ENCODE measurements at places on chromosomes 5 and 9.

GRCh38 chr5:54902791-54903473 lies 82.5 kb downstream of the ESM1 start:
- no peak for DNase-seq

GRCh38 chr9:77803423-77803822 lies 155.3 kb upstream of the GNA14 start:
- DNase-seq, result no peak

DNA sequence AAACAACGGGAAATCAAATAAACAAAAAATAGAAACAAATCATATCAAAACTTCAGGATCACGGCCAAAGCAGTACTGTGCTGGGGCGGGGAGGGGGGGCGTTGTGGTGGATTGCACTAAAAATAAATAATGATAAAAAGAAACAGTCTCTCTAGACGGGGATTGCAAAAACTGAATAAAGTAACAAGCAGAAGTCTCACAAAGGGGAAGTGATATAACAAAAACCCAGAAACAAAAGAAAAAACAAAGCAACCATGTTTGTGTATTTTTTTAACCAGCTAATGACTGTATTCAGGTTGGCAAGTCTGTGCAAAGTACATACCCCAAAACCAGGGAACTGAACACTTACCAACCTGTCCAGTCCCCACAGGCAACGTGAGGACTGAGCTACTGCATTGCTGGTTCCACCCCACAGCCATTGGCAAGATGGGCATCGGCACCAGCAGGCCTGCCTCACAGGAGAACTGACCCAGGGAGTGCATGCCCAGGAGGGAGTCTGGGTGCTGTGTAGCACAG lies 24.1 kb downstream of the BICD2 start:
- no peak for DNase-seq

DNA sequence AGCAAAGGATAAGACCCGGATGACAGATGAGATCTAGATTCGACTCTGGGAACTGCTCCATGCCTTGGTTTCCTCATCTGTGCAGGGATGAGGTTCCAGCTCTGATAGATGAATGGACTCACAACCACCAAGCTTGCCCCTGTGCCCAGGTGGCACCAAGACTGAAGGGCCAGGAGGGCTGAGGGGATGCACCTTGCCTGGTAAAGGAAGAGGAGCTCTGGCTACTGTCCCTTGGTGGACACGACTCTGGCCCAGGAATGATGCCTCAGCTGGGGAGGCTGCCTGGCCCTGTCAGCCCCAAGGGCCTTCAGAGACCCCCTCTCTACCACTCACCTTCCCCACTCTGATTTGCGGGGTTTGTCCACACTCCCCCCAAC lies 24.9 kb upstream of the ANXA6 start:
- DNase-seq, result no peak

DNA sequence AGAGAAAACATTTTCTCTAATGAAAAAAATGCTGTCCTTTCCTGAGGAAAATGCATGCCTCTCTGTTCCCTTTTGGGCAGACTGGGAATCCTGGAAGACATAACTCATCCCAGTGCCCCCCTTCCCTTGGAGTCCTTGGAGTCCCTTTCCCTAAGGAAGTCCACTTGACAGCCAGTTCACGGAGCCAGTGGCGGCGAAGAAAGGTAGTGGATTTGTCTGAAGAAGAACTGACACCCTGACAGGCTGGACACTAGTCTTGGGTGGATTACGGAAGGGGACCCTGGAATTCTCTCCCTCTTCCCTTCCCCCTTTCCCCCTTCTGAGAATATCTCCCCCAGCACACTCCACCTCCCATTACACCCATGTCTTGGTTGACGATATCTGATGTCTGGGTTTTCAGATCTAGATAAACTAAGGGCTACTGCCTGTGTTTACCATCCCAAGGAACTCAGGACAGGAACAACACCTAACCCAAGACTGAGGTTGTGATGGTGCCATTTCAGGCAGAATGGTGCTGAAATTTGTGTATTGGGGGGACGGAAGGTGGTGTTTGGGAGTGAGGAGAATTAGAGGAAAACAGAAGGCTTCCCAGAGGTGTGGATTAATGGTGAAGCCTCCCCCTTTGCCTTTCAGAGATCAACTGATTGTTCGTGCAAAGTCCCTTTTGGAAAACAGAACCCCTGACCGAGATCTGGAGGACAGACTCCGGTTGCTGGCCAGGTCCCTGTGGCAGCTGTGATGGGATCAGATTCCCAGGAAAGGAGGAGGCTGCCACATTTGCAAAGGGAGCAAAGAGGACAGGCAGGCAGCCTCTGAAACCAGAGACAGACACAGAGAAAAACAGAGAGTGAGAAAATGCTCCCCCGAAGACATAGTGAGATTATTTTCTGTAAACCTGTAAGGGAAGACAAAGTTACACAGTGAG lies 704 bp downstream of the SPARC start:
- DNase-seq, result no peak

- no peak for DNase-seq
Observed at GRCh38 chr5:135862086-135862485, 27.6 kb downstream of the SLC25A48 start.

GRCh38 chr5:10513501-10514442 lies 50.1 kb upstream of the ANKRD33B start:
- no peak for DNase-seq

DNA sequence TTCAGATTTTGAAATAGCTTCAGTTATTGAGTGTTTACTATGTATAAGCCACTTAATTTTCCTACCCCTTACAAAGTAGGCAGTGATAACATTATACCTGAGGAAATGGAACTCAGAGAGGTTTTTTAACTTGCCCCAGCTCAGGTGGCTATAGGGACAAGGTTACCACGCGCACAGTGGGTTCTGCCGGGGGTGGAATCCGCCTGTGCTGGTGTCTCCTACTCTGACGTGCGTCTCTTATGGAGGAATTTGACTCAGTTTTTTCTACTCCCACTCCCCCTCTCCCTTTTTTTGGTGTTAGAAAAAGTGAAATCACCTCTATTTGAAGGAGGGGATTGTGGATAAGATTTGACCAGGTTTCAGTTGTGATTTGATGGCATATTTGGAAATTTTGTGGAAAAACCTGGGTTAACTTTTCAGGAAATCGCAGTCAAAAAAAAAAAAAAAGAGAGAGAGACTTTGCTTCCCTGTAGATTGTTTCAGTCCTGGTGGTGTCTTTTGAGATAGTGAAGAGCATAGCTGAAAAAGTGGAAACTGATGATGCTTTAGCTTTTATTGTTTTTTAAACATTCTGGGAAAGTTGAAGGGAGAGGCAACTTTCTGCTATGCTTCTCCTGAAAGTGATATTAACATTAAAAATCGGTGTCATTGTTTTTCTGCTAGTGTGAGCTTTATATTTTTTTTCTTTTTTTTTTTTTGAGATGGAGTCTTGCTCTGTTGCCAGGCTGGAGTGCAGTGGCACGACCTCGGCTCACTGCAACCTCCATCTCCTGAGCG lies 15.9 kb downstream of the TRIO start:
- DNase-seq, result no peak

- no peak for DNase-seq
Observed at GRCh38 chr5:14153932-14154731, 11.0 kb downstream of the TRIO start.

DNA sequence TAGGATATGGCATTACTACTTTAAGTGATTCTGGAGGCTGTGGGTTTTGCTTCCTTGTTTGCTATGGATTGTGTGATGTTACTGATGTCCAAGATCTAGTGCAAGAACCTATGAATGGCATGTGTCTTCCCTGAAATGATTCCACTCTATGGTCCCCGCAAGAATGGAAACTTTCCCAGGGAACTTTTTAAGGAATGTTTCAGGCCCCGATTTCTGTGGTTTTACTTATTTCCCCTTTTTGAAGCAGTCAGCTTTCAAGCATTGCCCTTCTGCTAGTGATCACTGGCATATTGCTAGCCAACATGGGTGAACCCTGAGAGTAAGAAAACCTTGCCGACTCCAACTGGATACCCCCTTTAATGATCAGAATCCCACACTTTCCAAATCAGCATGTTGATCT lies 26.6 kb upstream of the CD180 start:
- DNase-seq, result no peak

- no peak for DNase-seq
Observed at GRCh38 chr9:14031060-14031414, 282.9 kb downstream of the NFIB start.

- no peak for DNase-seq
Observed at GRCh38 chr5:103079796-103080195, 40.1 kb downstream of the GIN1 start.

All from NCI-H146 (cell line).